ENCODE measurements at places on chromosomes 13 and 19. TPM values are rescaled to one million over a fixed set of nuclear protein-coding genes. Genes with fewer than 3 reads are reported as not detected.

GRCh38 chr13:32976912-32977311, 39.3 kb upstream of the KL start:
- peak; percentile 59 for DNase-seq

DNA sequence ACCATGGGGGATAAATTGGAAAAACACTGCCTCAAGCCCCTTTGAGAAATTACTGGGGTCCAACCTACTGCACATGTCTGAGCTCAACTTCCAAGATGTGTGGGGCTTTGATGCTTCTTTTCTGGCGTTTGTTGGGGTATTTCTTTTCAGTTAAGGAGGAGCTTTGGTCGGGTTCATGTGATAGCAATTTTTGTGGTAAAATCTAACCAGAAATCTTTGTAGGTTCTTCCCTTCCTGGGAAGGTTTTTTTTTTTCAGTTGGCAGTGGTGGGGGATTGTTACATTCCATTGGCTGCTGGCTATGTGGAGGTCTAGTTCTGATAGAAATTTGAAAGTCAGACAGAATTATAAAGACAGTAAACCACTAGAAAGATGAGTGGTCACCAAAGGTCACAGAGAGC, 327.8 kb downstream of the ATP8A2 start:
- DNase-seq = no peak

- no peak for DNase-seq
Observed at GRCh38 chr13:65836066-65836465, 1394.1 kb downstream of the PCDH9 start.

DNA sequence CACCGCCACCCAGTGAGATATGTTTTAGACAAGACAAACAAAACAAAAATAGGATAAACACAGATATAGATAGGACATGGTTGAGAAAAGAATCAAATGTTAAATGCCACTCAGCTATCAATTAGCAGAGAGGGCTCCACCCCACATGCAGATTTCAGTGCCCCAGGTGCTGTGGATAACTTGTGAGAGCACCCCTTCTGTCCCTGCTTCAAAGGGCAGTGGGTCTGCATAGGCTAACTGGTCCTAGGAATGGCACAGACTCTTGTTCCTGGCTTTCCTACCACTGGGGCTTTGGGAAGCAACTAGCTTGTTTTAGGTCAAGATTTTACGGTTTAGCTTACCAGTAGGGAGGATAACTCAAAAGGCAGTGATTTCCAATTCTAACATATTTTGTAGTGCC, 460.3 kb downstream of the TSHZ3 start:
- DNase-seq = no peak

- DNase-seq = peak; percentile 72
Observed at GRCh38 chr19:57078802-57079201, 41.0 kb upstream of the USP29 start.

- DNase-seq = no peak
Observed at GRCh38 chr19:57280962-57281400, 696 bp downstream of the ZNF460 start.

DNA sequence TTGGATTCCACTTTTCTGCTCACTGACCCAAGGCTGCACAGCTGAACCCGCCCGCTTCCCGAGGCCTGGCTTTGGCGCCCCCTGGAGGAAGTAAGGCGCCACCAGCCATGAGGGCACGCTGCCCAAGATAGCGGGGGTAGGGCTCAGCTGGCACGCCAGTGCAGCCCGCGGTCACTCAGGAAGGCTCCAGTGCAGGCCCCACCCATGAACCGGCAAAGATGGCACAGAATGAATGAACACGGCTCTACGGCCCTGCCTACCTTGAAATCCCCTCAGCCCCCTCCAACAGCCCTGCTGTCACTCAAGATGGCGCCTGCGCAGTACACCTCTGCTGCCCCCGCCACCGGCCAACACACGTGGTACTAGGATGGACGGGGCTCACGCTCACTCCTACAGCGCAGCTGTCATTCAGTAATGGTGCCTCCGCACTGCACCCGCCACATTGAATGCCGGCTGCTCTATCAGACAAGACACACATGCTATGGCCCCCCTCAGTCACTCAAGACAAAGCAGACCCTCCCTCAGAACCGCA, 3.0 kb downstream of the PEG3 start:
- peak; percentile 93 for DNase-seq

DNA sequence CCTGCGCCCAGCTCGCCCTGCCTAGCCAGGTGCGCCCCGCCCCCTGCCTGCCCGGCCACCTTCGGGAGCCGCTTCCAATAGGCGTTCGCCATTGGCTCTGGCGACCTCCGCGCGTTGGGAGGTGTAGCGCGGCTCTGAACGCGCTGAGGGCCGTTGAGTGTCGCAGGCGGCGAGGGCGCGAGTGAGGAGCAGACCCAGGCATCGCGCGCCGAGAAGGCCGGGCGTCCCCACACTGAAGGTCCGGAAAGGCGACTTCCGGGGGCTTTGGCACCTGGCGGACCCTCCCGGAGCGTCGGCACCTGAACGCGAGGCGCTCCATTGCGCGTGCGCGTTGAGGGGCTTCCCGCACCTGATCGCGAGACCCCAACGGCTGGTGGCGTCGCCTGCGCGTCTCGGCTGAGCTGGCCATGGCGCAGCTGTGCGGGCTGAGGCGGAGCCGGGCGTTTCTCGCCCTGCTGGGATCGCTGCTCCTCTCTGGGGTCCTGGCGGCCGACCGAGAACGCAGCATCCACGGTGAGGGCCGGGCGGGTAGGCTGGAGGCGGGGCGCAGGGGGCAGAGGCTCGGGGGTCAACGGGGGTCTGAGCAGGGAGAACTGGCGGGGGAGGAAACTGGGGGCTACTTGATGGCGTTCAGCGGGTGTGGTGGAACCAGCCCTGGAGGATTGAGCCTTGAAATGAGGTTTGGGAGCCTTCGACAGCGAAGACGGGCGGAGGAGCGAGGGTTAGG, at the start of gene SPINT2:
Gene SPINT2, plus strand, starts transcription at position 88 of the 727 bp plus-strand sequence. Its CDS starts 320 bp downstream, at position 408.
- peak; percentile 96 for DNase-seq

DNA sequence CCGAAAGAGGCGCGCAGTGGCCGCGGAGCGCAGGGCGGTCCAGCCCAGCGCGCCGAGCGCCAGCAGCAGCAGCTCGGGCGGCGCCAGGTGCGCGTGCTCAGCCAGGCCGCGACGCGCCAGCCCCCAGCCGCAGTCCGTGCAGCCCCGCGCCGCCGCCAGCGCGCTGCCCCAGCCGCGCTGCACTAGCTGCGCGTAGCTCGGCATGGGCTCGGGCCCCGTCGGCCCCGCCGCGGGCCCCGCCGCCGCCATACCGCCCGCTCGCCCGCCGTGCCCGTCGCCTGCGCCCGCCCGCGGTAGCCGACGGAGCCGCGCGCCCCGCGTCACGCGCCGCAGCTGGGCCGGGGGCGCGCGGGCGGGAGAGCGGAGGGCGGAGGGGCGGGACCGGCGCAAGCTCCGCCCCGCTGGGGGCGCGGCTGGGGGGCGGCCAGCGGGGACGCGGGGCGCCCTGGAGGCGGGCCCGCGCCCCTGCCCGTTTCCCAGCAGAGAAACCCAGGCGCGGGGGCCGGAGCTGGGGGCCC, at the start of gene CERS1:
Gene CERS1, minus strand, starts transcription at position 335 of the 518 bp plus-strand sequence. Its CDS starts 86 bp downstream, at position 249.
- peak; percentile 93 for DNase-seq

- no peak for DNase-seq
Observed at GRCh38 chr19:39224910-39225309, 19.9 kb downstream of the IFNL3 start.

GRCh38 chr13:22497991-22498780, 682.6 kb upstream of the SGCG start:
- no peak for DNase-seq

- peak; percentile 80 for DNase-seq
Observed at GRCh38 chr19:1360818-1361461, 22.8 kb upstream of the NDUFS7 start.

- DNase-seq = no peak
Observed at GRCh38 chr13:41056194-41056593, 5.1 kb upstream of the WBP4 start.

GRCh38 chr13:24288870-24289269, 20.5 kb upstream of the C1QTNF9 start:
- no peak for DNase-seq

DNA sequence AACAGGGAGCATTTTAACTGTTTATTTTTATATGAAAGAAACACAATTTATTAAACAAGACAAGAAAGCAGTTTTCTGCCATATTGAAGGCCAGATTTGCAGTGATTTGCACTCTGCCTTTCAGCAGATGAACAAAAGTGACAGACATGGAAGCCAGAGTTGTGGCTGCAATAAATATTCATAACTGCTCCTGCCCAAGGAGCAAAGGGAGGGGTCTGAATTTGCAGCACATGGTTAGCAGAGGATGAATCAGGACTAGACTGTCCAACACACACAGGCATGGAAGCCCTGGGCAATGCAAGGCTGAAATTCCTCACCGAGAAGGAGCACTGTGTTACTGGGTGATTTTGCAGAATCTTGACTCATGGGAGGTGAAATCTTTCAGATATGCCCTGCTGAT, 418.2 kb downstream of the DCT start:
- peak; percentile 94 for DNase-seq

- no peak for DNase-seq
Observed at GRCh38 chr19:14519860-14520407, 1.7 kb upstream of the DNAJB1 start.

GRCh38 chr13:75566658-75567057, 17.1 kb downstream of the UCHL3 start:
- DNase-seq = peak; percentile 44

DNA sequence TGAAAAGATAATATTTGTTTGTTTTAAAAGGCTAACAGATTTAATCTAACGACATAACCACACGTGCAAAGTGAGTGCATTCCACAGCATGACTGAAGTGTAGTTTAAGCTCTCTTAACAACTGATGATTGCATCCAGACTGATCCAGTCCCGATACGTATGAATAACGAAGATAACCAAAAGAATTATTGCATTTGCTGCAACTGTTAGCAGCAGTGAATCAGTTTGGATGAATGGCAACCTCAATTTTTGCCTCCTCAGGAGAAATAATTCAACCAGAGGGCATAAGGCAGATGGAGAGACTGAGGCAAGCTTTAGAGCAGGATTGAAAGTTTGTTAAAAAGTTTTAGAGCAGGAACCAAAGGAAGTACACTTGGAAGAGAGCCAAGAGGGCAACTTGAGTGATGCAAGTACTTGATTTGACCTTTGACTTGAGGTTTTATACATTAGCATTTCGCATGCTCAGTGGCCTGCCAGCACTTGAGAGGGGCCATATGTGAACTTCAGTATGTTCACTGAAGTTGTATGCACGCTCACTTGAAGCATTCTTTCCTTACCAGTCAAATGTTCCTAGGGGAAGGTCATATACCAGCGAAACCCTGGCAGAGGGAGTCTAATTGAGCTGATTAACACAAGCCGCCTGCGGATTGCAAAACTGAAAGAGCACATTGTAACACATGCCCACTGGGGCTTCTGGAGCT, 835.0 kb upstream of the PCDH20 start:
- no peak for DNase-seq

GRCh38 chr13:69903081-69903480, 204.5 kb upstream of the ATXN8OS start:
- DNase-seq = no peak

DNA sequence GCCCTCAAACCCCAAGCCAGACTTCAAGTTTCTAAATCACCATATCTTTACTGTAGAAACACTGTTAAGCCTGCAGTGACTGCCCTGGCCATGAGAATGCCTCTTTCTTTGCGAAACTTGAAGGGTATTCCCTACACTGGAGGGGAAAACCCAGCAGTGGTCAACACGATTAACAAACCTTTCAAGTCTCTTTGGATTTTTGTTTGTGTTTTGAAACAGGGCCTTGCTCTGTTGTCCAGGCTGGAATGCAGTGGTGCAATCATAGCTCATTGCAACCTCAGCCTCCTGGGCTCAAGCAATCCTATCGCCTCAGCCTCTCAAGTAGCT, 17.4 kb upstream of the POMP start:
- DNase-seq = no peak

- DNase-seq = no peak
Observed at GRCh38 chr13:109867766-109868165, 81.4 kb upstream of the IRS2 start.

The MAP4K1 gene
- 1.4 TPM for polyA plus RNA-seq

The BST2 gene
- polyA plus RNA-seq = 39.4 TPM

The C2CD4C gene
- 24.7 TPM for polyA plus RNA-seq

The APOC1 gene
- polyA plus RNA-seq = 46.6 TPM

The NLRP7 gene
- polyA plus RNA-seq = not detected

All from brain (organoid and tissue), 16 donors.